ENCODE measurements at places on chromosomes 16 and 17.

DNA sequence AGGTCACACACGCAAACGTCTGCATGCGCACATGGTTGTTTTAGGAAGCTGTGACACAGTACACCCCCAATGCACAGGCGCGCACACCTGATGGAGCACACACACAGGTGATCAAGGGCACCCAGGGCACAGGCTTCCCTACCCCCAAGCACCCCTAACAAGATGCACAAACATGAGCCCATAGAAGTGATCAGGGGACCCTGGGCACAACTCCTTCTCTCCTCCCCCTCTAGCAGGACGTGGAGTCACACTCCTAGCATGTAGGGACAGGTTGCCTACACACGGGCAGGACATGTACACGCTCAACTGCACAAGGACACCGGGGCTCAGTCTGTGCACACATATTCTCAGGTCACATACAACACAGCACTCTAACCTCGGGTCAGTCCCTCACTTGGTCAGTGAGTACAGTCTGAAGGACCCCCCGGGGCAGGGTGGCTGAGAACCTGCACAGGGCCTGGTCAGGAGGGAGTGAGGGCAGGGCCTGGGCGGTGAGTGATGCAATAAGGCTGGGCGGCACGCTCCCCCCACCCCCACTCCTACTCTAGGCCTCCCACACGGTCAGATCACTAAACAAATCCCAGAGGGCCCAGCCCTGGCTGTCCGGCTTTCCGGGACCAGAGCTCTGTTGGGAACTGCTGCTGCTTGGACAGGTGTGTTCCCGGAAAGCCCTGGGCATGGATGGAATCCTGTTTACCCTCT lies 751 bp upstream of the DOC2B start:
- no peak for DNase-seq

- DNase-seq: no peak
Measured at GRCh38 chr17:48754500-48755261, 26.1 kb upstream of the HOXB13 start.

- no peak for DNase-seq
Measured at GRCh38 chr17:42843358-42843934, 934 bp upstream of the AOC2 start.

- DNase-seq: no peak
Measured at GRCh38 chr16:19882186-19882585, 2.5 kb downstream of the GPRC5B start.

- DNase-seq: no peak
Measured at GRCh38 chr17:62876063-62876462, 67.9 kb upstream of the MARCHF10 start.

DNA sequence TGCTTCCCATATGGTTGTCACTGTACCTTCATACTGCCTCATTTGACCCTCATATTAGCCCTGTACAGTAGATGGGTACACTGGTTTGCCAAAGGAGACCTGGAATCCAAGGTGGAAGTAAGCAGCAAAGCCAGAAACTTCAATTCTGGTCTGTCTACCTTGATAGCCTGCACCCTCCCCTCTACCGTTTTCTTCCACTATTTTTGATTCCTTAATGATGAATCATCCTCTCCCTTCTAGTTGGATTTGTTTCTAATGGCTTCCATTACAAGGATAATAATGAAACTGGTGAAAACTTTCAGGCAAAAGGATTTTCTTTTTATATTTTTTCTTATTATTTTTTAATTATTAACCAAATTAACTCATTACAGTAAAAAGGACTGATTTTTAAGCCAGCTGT lies 17.3 kb downstream of the TAC4 start:
- no peak for DNase-seq

DNA sequence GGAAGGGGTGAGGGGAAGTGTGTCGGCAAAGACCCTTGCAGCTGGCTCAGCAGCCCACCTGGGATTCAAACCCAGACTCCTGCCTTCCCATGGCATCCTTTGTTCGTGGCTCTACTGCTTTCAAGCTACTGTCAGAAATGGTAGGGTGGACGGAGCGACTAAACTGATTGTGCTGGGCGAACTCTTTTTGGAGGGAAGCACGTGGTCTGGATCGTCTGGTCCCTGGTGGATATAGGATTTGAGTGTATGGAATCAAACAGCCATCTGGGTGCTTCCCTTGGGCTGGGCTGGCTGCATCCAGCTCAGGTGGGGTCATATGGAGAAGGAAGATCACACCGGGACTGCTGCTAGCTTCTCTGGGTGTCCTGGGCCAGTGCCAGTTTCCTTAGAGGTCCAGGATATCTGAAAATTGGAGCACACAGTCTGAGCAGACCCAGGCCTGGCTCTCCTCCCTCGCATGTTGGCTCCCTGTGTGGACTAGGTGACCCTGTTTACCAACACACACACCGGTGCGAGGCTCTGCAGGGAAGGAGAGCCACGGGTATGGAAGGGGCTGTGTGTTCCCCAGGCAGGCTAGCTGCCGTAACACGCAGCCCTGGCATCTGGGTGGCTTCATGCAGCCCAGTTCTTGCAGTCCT lies 8.6 kb downstream of the CMIP start:
- DNase-seq: no peak

GRCh38 chr17:47997586-47997985 lies 26.7 kb downstream of the CDK5RAP3 start:
- no peak for DNase-seq

DNA sequence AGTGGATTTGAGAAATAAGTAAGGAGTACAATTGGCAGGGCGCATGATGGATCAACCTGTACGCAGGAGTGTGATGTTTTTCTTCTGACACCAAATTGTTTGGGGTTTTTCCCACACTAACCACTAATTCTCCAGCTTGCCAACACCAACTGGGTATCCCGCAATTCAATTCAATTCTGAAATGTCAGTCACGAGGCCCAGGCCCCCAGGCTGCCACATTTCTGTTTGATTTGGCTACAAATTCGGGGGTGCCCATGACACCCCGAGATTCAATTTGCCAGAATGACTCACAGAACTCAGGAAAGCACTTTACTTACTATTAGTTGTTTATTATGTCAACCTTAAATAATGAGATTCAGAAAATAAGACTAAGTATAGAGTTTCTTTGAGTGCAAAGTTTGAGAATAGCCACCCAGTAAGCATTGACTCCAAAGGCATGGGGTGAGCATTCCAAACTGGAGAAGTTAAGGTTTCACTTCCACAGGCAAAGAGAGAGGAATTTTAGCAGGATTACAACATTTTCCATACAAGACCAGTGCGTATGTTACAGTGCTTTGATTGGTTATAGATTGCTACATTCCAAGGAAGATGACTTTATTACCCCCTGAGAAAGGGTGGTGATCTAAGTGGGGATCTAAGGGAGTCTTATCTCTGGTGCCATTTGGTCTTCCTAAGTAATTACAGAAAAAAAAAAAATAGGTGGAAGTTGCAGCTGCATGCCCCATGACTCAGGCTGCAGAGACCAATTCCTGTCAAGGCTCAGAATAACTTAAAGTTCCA lies 11.5 kb downstream of the SLC46A1 start:
- DNase-seq: no peak

GRCh38 chr17:19876529-19877161 lies 8.9 kb upstream of the ULK2 start:
- DNase-seq: peak; percentile 23

- DNase-seq: no peak
Measured at GRCh38 chr16:81564421-81564911, 119.9 kb downstream of the CMIP start.

All from stimulated activated CD4-positive, alpha-beta T cell treated with anti-CD3 and anti-CD28 coated beads, Interleukin-2, amount 100 ng/mL, for 24 hours (primary cell).